Large intestine (tissue), 12 donors: ENCODE measurements at places on chromosomes 2 and 18.

- DNase-seq = no peak
Observed at GRCh38 chr2:117943013-117943672, 70.7 kb downstream of the CCDC93 start.

GRCh38 chr2:103743195-103743594 is 981.4 kb downstream of the TMEM182 start:
- no peak for DNase-seq

DNA sequence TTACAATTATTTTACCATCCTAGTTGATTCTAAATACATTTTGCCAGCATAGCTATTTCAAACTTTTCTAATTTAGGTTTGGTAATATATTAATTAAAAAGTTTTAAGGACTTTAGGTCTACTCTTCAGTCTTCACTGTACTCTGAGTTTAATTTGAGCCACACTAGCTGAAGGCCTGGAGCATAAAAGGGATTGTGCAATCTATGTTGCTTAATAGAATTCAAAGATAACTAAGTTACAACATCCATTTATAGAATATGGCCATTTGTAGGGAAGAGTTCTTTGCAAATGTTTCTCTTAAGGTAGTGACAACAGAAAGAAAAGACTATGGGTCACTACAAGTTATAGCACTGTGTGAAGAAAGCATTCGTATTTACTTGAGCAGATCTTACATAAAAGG is 702.2 kb upstream of the NRXN1 start:
- DNase-seq = peak; percentile 40

GRCh38 chr2:45009928-45010701 is 863 bp upstream of the SIX2 start:
- DNase-seq = peak; percentile 45

DNA sequence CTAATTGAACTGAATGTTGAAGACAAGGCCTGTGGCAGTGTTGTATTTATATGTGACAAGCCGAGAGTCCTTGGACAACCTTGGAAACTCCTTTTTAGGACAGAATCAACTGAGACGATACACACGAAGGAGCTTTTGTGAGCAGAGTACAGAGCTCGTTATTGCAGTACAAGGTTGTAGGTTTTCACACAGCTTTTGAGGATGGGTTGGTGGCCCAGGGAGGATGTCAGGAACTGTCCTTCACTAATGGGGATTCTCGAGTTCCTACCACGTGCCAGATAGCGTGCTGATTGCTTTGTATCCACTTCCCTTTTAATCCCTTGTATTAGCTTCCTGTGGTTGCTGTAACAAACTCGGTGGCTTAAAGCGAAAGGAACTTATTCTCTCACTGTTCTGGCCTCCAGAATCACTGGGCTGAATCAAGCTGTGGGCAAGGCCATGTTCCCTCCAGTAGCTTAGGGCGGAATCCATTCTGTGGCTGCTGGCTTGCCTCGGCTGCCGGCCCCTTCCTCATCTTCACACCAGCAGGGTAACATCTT is 20.2 kb downstream of the INPP4A start:
- no peak for DNase-seq

DNA sequence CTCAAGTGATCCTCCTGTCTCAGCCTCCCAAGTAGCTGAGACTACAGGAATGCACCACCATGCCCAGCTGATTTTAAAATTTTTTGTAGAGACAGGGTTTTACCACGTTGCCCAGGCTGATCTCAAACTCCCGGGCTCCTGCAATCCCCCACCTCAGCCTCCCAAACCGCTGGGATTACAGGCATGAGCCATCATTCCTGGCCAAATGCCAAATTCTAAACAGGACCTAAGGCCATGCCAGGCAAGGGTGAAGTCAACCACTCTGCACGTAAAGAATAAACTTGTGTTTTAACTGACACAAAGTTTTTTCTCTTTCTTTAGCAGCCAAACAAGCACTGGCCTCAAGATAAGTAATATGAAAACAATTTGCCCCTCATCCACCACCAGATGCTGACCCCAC is 37.4 kb upstream of the SATB2 start:
- DNase-seq = no peak

DNA sequence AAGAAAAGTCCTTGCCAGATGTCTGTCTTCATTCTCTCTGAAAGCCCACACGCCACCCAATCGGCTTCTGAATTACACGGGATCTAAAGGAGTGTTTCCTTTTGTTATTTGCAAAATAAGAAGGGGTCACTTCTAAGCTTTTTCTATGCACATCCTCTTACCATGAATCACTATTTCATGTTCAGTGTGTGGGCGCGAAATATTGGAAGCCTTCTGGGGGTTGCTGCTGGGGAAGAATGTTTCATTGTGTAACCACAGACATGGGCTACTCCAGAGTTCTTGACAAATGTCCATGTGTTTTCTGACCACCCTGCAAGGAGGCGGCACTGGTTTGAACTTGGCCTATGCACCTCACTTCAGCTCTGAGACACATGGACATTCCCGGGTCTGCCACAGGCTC is 133.6 kb upstream of the APCDD1 start:
- no peak for DNase-seq

DNA sequence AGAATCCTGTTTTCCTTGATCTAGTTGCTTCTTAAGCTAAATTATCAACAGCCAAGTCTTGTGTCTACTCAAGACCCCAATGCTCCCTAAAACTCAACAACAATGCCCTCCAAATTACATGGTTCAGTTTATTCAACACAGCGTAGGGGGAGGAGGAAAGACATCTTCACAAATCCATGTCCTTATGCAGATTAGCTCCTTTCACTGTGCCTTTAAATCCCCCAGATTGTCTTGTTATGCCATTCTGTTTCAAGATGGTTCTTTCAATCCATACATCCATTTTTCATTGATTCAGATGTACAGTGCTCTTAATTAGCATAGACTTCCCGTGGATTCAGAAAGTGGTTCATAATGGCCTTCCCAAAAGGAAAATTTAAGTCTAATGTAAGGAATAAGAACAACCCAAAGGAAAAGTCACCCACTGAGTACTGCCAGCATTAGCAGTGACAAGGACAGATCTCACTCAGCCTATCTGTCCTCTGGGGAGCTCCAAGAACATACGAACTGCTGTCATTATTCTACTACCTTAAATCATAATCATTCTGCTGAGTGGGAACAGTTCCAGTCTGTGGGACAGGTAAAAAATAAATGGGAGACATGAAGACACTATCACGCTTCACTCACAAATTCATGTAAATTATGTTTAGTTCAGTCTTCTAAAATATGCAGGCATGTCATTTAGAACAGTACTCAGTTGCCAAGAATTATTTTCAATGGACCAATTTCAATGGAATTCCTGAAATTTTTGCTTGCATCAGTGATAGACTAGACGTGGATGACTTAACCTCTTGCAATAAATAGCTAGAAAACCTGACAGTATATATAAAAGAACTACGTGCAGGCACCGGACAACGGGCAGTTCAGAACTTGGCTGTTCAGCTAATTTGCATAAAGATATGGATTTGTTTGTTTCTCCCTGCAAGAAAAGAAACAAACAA is 58.9 kb upstream of the RNU4ATAC start:
- no peak for DNase-seq

DNA sequence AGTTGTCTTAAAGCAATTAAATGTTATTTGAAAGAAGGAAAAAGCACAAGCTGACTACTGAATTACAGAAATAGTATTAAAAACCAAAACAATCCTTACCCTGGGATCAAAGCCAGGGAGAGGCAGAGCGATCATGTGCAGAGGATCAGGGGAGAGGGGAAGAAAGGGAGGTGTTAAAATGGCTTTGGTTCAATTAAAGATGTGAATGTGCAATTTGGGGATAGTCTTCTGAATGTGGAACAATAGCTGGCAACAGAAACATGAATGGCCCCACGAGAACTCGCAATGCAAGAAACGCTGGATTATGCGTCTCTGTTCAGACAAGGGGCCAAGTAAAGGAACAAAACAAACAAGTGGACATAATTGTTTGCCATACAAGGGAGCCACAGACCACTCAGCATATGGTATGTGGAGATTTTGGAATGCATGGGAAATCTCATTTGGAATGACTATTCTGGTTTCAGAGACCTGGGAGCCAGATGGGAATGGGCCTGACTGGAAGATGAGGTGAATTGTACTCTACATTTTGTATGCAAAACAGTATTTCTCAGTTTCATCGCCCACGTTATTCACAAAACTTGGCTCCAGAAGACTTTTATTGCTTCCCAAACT is 155.4 kb downstream of the SLC4A3 start:
- DNase-seq = no peak

- DNase-seq = no peak
Observed at GRCh38 chr2:9702604-9703084, 71.8 kb upstream of the YWHAQ start.

- no peak for DNase-seq
Observed at GRCh38 chr2:16727256-16727655, 61.6 kb upstream of the CYRIA start.

GRCh38 chr2:45289997-45290709 is 280.9 kb upstream of the SIX2 start:
- no peak for DNase-seq

- DNase-seq = no peak
Observed at GRCh38 chr2:162196638-162197037, 44.6 kb upstream of the GCG start.

GRCh38 chr2:72033636-72034035 is 114.0 kb downstream of the CYP26B1 start:
- DNase-seq = no peak

DNA sequence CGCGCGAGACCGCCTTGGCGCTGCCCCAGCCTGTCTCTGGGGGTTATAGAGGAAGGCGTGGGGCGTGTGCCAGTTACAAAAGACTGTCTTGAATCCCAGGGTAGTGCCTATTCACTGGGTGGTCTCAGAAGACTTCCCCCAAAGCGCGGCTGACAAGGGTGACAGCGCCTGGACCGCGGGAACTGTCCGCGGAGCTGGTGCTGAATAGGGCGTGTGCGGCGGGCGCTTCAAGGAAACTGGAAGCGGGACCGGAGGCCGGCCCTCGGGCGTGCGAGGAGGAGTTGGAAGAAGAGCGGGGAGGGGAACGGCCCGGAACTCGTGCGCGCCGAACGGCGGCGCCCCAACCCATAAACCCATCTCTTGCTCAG is 2.3 kb downstream of the EGR4 start:
- peak; percentile 74 for DNase-seq
